ENCODE measurements at places on chromosomes 13 and 19.
A peak's percentile ranks its signal among the peaks of the same experiment; 100 is the strongest.

DNA sequence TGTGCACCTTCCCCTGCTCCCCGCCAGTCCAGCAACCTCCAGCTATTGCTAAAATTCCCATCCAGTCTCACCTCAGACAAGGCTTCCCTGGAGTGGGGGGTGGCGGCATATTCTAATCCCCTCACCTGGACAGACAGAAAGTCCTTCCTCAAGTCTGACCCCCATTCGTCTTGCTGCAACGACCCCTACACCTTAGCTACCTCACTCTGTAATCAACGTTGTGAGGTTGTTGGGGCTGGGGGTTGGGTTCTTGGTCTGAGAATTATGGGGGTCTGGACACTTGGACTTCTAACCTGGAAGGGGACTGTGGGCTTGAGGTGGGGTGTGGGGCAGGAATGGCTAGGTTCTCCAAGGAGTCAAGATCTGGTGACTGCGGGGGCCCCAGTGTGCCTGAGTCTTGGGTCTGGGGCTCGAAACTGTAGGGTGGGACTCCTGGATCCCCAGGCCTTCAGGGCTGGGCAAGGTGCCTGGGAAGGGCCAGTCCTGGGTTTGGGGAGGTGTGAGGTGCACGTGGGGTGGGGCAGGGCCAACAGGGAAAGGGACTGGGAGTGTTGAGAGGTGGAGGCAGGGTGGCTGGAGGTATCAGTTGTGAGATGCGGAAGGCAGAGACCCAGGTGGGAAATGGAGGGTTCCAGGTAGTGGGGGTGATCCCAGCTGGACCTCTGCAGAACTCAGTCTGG lies 1.3 kb downstream of the FOXA3 start:
- no peak for DNase-seq

DNA sequence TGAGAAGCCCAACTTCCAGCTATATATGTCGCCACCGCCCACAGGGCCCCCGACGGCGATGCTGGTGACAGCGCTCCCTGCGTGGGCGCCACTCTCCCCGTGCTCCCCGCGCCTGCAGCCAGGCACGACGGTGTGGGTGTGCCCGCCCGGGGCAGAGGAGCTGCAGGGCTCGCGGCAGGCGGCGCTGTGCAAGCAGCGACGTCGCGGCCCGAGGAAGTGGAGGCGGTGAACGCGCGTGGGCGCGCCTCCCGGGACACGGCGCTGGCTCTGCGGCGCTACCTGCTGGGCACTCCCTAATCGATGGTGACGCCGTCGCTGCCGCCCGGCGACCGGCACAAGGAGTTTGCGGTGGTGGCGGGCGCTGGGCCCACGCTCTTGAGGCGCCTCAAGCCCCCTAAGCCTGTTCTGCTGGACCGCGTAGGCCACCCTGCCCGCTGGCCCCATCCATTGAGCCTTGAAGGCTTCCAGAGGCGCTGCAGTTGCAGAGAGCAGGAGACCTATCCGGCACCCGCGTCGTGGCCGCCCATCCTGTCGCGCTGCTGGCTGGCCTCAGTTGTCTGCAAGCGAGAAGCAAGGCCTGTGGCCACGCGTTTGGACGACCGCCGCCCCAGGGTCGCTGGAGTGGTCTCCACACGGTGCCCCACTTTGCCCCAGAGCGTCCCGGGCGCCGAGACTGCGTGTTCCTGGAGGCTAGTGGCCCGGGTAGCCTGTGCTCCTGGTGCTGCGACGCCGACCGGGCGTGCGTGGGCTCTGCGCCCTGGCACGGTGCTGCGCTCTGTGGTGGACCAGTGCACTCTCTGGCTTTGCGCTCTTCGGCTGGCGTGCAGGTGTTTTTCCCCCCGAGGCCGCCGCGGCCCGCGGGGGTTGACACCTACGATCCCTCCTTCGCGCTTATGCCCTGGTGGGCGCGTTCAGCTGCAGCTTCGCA lies 23.1 kb downstream of the LRFN3 start:
- no peak for DNase-seq

GRCh38 chr13:28100150-28101121 lies at the start of gene FLT3:
TSS of gene FLT3 (minus strand) at chr13:28100576. CDS start at chr13:28100510, 66 bp downstream.
- peak; percentile 84 for DNase-seq

DNA sequence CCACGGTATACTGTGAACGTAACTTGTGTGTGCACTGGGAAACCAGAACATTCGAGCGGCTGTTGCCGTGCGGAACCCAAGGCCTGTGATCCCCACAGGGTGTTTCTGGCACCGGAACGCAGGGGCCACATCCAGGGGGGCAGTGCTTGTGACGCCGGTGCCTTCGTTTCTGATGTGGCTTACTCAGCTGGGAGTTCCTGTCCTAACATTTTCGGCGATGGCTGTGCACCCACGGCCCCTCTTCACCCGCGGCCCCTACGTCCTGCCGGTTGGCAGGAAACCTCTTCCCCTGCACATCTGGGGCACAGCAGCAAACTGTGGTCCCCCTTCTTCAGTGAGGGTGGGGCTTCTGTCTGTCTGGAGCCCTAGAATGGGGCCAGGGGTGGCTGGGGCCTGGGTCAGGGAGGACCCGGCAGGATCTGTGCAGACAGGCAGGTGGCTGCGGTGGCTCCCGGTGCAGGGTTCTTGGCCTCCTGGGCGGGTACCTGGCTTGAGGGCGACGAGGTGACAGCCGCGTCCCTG lies 26.2 kb downstream of the CSNK1G2 start:
- DNase-seq, result no peak

- no peak for DNase-seq
These were observed 861.9 kb upstream of the SLITRK1 start for GRCh38 chr13:84744203-84744602.

GRCh38 chr19:37218592-37218935 lies 550 bp downstream of the ZNF383 start:
- no peak for DNase-seq

- no peak for DNase-seq
These were observed 763.1 kb upstream of the SLITRK1 start for GRCh38 chr13:84645196-84646012.

- DNase-seq, result no peak
These were observed 23.7 kb downstream of the DIS3 start for GRCh38 chr13:72757792-72758535.

DNA sequence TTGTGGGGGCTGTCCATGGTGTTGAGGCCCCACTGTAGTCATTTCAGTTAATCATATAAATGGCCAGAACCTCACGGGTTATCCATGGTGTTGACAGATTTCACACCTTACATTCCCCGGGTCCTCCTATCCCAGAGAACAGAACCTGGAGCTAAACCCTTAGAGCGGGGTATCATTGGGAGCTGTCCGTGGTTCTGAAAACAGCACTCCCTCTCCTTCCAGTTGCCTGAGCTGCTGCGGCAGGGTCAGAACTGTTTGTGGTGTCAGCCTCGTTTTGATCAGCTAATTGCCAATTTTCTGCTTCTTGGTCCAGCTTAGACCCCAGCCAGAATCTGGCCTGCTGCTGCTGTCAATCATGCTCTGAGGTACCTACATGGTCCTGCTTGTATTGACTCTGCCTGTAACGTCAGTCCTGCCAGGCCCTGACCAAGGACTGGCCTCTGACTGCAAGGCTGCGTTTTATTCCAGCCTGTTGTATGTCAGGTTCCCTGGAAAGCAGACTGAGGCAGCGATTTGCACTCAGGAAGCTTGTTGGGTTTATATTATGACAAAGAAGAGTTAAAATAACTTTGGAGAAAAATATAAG lies 55.8 kb upstream of the KCTD15 start:
- no peak for DNase-seq

DNA sequence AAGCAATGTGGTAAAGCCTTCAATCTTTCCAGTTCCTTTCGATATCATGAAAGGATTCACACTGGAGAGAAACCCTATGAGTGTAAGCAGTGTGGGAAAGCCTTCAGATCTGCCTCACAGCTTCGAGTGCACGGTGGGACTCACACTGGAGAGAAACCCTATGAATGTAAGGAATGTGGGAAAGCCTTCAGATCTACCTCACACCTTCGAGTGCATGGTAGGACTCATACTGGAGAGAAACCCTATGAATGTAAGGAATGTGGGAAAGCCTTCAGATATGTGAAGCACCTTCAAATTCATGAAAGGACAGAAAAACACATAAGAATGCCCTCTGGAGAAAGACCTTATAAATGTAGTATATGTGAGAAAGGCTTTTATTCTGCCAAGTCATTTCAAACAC lies 15.6 kb upstream of the ZNF763 start:
- no peak for DNase-seq

GRCh38 chr13:75372517-75372916 lies 109.5 kb downstream of the TBC1D4 start:
- DNase-seq, result peak; percentile 66

DNA sequence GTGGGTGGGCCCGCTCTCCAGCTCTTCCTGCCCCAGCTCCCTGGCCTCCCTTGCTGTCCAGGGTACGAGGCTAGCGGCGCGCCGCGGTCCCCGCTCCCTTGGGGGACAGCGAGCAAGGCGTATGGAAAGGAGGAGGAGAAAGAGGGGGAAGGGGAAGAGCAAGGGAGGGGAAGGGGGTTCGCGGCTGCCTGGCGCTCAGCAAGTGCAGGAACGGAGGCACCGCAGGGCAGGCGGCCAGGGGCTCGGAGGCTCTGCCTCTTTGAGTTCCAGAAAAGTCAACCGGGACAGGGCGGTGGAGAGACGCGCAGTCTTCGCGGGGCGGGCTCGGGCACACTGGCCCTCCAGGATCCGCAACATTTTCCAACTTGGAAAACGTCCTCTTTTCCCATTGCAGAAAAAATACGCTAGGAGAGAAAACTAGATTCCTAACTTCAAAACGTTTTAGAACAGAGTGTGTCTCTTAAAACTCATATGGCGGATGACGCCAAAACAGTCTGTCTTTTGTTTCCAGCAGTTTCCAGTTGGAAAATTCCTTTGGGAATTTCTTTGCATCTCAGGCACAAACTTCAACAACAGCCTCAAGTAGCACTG lies 23.1 kb upstream of the TNFRSF19 start:
- DNase-seq, result peak; percentile 67

DNA sequence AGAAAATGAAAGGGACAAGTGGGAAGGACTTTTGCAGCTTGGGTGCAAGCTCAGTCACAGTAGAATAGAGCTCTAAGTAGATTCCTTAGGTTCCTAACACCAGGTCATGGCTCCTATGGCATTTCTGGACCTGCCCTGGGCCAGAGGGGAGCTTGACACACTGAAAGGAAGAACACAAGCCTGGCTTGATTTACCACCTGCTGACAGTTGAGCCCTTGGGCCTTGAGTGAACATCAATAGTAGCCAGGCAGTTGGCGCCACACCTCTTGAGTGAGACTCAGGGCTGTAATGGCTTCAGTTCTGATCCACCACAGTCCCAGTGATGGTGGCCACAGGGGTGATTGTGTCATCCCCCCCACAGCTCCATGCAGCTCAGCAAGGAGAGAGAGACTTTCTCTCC lies 221.9 kb upstream of the PCDH17 start:
- no peak for DNase-seq

GRCh38 chr19:10603873-10604459 lies 16.9 kb upstream of the AP1M2 start:
- no peak for DNase-seq

DNA sequence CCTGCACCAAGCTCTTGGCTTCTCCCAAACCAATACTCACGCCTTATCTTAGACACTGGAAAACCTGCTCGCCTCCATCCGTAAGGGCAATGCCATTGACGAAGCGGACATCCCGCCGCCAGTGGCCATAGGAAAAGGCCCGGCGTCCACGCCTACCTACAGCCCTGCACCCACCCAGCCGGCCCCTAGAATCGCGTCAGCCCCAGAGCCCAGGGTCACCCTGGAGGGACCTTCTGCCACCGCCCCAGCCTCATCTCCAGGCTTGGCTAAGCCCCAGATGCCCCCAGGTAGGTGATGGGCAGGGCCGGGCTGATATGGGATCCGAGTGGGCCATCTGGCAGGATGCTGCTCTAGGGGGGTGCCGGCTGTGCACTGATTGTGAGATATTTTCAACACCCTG lies 7.4 kb downstream of the CC2D1A start:
- DNase-seq, result no peak

GRCh38 chr19:43848821-43849220 lies 21.7 kb downstream of the ZNF283 start:
- DNase-seq, result no peak

- no peak for DNase-seq
These were observed 130.3 kb upstream of the SERP2 start for GRCh38 chr13:44243198-44243857.

DNA sequence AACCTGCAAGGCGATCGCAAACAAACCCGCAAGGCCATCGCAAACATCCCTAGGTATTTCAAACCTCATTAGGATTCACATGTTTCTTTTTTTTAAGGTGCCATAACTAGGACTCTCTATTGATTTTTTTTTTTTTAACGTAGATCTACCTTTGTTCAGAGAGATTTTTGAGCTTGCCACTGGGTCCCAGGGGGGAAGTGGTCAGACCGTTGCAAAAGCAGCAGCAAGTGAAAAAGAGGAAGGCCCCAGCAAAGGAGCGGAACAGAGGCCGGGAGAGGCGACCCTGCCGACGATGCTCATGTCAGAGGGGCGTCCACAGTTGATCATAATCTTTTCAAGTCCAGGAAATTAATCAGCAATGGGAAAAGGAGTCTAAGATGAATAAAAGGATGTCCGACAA lies 32.7 kb upstream of the FLT1 start:
- DNase-seq, result peak; percentile 65

Data from left lung (tissue), 14 donors.